CD4-positive, alpha-beta T cell treated with Interleukin-17A for 1 hour (primary cell): ENCODE measurements at places on chromosomes 4 and X.
A peak's percentile ranks its signal among the peaks of the same experiment; 100 is the strongest.

DNA sequence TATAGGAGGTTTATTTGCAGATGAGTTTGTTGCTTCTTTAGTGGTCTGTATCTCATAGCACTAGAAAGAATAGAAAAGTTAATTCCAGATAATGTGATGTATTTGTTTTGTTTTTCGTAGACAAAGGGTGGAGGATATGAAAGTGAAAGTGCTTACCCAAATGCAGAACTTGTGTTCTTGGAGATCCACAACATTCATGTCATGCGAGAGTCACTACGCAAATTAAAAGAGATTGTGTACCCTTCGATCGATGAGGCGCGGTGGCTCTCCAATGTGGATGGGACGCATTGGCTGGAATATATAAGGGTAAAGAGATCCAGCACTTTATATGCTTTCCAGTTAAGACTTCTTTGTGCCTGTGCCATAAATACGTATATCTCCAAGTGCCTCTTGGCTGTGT lies 43.3 kb downstream of the MTMR1 start:
- peak; percentile 5 for DNase-seq

GRCh38 chr4:143288171-143288570 lies 48.5 kb upstream of the GAB1 start:
- no peak for DNase-seq

DNA sequence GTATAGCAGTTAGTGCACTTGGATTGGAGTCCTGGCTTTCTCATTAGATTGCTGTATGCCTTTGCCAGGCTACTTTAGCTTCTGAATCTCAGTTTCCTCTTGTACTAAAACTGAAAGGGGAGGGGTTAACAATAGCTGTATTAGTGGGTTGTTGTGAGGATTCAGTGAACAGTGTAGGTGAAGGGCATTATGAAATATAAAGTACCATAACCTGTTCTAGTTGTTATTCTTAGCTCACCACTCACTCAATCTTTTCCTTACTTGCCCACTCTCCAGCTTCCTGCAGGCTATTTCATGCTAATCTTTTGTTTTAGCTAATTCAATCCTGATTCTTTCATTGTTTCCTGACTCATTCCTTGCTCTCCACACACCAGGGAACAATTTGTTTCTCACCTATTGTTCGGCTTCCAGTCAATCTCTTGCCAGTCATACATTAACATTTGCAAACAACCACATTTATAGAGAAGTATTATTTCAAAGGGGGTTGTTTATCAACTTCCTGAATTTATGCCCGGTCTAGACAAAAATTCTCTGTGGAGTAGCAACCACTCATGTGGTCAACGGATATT lies 50.6 kb upstream of the EDA start:
- DNase-seq = no peak

- no peak for DNase-seq
Observed at GRCh38 chrX:33188286-33188685, 23.1 kb downstream of the DMD start.

DNA sequence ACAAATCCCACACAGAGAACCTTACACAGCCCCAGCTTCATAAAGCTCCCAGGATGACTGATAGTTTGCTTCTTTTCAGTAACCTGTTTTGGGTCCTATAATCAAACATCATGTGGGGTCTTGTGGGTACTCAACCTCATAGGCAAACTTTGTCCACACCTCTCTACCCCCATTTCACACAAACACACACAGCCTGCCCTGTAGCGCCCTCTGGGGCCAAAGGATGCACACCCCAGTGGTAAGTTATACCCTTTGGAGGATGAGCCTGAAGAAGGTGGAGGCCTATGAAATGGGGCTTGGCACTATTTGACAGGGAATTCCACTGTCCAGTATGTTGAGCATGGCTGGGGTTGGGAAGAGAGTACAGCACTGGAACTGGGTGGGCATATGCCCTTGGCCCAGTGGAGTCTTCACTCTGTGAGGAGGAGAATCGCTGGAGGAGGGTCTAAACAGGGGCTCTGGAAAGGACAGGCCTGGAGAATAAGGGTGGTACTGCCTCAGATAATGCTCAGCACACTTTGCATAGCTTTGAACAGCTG lies 30.5 kb upstream of the COL25A1 start:
- no peak for DNase-seq

DNA sequence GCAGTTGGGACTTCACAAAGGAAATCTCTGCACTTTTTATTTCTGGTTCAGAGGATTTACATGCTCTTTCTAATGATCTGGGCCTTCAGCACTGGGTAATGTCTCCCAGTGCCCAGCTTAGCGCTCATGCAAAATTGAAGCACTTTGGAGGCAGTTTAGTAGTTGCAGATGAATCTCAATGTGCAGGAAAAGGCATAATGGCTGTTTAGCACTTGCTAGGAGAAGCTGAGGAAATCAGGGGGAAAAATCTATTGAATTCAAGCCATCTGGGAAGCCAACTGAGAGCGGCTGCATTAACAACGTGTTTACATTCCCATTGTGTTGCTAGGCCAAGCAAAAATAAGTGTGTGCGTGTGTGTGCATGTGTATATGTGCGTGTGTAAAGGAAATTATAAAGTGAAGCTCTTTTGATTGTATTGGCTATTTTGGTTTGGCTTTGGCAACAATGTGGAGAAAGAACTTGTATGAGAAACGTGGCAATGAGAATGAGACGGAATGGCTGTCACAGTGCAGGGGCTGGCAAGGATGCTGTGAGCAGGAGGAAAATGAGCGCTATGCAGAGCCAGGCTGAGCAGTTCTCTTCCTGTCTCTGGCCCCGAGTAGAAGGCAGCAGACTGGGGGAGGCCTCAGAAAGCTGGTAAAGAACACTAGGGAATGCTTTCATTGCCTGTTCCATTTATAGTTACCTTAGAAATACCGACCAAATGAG lies 231.5 kb downstream of the UNC5C start:
- DNase-seq = no peak

- no peak for DNase-seq
Observed at GRCh38 chrX:149455934-149456333, 49.2 kb downstream of the IDS start.

DNA sequence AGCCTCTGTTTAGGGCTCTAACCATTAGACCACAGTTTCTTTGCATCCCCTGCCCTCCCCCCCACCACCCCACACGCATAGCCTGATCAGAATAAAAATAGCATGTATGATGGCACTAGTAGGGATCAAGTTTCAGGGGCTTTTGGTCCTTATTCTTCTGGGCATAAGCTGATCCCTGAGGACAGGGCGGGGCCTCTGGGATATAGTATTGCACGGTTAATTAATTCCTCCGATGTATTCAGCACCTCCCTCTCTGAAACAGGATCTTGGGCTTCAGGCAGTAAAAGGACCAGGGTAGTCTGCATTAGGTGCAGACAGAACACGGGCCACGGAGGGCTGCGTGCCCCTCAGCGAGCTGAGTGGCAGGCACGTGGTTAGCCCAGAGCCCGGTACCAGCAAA lies 57.1 kb downstream of the ELF4 start:
- DNase-seq = no peak

GRCh38 chr4:73777612-73778011 lies 37.2 kb downstream of the CXCL8 start:
- no peak for DNase-seq

GRCh38 chr4:40877081-40877480 lies 127.3 kb downstream of the NSUN7 start:
- DNase-seq = no peak

- no peak for DNase-seq
Observed at GRCh38 chrX:7318661-7319060, 170.7 kb upstream of the PUDP start.

DNA sequence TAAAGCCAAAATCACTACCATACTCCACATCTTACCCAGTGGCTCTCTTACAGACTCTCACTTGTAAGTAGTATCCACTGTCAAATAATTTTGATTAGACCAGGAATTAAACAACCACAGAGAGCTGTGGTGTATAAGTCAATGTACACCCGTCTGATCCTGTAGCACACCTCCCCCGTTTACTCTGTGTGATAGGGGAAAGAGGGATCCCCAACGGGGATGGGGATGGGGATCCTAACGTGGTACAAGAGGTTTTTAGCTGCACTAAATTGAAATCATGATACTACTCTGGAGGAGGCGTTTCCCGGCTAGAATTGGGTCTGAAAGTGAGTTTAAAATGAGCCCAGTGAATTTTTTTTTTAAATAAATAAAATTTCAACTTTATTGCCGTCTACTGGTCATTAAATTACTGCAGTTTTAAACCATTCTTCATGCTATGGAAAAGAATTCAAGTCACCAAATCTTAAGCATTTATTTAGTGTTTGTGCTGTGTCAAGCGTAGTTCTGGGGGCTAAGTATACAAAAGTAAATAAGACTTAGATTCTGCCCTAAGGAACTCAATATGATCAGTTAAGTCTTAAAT lies 76.6 kb downstream of the INTS12 start:
- DNase-seq = no peak
